ENCODE measurements at places on chromosomes 11 and 22.

- no peak for DNase-seq
Measured at GRCh38 chr11:74465291-74465708, 2.0 kb downstream of the KCNE3 start.

GRCh38 chr22:21443057-21443734 lies 24.0 kb upstream of the TMEM191C start:
- DNase-seq, result peak; percentile 39

DNA sequence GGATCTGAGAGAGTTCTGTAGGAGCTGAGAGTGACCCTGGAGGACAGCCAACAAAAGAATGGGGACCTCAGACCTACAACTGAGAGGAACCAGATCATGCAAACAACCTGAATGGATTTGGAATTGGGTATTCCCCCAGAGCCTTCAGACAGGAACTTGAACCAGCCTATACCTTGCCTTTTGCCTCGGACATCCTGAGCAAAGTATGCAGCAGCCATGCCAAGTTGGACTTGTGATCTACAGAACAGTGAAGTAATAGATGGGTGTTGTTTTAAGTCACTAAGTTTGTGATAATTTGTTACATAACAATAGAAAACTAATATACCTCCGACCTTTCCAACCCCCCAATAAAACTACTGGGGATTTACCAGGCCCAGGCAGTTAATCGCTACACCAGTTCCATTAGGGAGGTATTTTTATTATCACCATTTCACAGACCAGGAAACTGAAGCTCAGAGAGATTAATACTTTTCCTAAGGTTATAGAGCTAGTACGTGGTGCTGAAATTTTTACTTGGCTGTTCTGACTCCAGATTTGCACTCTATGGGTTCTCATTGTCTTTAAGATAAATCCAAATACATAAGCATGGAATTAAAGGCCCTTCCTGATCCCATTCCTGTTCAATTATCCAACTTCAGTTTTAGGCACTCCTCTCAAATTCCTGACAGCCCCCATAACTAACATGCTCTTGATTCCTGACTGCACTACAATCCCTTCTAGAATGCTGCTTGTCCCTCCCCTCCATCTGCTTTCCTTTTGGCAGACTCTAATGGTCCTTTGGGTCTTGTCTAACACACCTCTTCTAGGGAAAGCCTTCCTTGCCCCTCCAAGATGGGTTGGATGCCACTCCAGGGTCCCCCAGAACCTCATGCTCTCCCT lies 1.7 kb upstream of the RASSF10 start:
- DNase-seq, result no peak

DNA sequence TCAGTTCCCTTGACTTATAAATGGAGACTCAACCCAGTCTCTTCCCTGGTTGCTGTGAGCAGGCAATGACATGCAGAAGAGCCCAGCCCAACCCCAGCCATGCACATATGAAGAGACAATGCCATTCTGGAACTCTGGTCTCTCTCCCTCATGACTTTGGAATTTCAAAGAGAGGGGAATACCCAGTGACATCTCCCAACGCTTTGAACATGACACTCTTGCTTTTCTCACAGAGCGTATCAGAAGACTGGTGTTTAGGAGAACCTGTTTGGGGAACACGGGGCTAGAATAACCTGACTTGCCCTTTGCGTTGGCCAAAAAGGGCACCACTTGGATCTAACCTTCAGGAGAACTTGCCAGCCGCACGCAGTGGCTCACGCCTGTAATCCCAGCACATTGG lies 12.9 kb downstream of the RANGAP1 start:
- DNase-seq, result no peak

DNA sequence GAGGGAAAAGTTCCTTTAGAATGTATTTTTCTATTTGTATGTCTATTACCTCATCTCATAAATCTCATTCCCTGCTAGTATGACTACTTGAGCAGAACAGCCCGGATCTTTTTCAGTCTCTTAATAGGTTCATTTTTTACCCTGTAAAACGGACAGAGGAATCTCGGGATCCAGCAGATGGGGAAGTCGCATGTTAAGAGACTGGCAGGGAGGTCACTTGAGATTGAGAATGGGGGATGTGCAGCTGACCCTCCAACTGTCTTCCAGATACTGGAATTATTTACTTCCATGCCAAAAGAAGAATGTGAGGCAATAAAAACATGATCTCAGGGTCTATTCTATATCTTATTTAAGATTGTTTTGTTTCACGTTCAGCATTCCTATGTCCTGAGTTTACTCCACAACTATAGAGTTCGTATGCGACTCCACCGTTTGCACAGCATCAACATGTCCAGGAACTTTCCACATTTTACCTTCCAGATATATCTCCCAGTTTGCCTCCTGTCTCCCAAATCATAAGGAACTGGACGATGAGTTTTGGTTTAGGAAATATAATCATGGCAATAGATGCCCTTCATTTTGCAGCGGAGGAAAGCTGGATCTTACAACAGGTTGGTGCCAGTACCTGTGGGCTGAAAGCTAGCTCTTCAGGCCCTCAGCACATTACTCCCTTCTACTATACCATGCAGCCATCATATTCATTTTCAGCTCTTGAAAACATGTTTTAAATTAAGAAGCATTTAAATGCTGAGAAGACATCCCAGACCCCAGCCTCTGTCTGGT lies 181.5 kb downstream of the MAML2 start:
- no peak for DNase-seq

DNA sequence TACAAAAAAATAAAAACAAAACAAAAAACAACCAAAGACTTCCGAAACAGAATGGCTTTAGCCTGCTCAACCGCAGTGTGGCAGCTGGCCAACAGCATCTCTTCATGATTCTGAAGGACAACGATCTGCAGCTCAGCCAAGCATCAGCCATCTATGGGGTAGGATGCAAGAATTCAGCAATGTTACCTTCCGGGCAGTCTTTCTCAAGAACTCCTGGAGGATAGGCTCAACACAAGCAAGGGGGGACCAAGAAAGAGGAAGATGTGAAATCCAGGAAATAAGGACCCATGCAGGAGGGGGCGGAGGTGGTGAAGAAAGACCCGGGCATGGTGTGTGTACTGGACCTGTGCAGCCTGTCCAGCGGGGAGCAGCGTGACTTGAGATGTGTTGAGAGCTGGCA lies 3.5 kb upstream of the TSPO start:
- no peak for DNase-seq

- DNase-seq, result no peak
Measured at GRCh38 chr22:44452531-44453420, 45.3 kb downstream of the RTL6 start.

GRCh38 chr11:128835741-128836430 lies 31.2 kb downstream of the KCNJ1 start:
- DNase-seq, result no peak

Data from dorsolateral prefrontal cortex (tissue), 122 donors.